Naive B cell (primary cell): ENCODE measurements at places on chromosomes 16 and 17.

GRCh38 chr16:4113358-4114256 lies 2.6 kb downstream of the ADCY9 start:
- DNase-seq = no peak

DNA sequence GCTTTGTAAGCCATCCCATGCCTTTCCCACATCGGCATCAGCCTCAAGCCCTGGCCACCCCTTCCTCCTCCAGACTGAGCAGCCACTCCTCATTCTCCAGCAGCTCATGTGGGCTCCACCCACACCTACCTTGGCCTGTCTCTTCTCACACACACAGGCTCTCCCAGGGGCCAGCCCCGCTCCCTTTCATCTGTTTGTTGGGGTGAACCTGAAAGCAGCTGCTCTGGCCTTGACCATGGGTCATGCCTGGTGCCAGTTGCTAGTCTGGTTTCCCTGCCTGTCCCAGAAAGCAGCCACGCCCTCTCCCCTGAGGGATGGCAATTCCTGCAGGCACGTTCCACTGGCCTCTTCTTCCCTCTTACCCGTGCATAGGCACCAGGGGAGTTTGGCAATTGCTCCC lies 11.4 kb upstream of the TMEM238L start:
- no peak for DNase-seq

DNA sequence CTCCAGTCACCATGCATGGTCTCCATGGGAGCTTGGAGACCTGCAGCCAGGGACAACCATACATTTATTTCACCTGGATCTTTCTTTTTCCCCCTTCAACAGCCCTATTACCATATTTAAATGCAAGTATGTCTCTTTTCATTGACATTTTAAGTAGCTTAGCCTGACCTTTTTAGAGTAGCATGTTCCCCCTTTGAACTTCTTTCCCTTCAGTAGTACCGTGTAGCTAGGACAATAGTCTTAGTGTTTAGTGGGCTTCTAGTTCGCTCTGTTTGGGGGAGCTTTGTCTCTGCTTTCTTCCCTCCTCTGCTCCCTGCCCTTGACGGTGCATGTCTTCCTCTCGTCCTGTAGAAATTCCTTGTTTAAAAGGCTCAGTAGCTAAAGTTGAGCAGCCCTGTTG lies 94.6 kb downstream of the CCDC182 start:
- no peak for DNase-seq

- peak; percentile 40 for DNase-seq
Observed at GRCh38 chr17:57442914-57443571, 186.7 kb downstream of the MSI2 start.

- no peak for DNase-seq
Observed at GRCh38 chr17:37502009-37502936, 12.6 kb downstream of the DUSP14 start.
